ENCODE measurements at places on chromosomes 7 and 10.

- no peak for DNase-seq
Measured at GRCh38 chr7:44223362-44224079, 22.7 kb downstream of the YKT6 start.

GRCh38 chr7:150965273-150965830 is 12.8 kb downstream of the KCNH2 start:
- no peak for DNase-seq

DNA sequence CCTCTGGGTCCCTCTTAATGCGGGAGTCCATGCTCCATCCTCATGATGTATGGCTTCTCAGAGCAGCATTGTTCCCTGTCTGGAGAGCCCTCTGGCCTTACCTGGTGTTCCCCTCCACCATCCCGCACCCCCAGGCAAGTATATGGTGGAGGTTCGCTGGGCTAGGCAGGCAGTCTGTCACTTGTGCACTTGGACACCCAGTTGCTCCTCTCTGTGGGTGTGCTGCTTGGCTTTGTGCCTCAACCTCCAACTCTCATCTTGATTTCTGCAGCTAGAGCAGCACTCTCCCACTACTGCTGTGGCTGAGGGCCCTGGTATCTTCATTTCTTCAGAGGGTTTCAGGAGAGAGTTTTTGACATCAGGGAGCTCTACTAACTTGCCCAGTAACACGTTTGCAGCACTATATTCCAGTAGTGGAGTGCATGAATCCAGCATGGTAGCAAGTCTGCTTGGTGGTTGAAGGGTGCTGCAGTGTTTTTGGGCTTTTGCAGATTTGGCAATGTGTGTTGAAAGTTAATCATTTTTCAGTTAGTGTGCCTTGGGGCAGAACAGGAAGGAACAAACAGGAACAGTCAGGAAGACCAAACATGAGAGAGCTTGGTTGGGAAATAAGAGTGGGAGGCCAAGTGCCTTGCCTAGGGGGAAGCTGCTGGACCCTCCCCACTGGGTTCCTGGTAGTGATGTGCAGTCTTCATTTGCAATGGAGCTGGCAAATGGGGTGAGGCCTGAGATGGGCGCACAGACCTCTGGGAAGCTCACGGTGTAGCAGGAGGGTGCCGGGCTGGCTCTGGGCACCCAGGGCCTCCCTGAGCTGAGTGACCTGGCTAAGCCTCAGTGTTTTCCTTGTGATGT is 37.4 kb downstream of the TSPAN14 start:
- no peak for DNase-seq

DNA sequence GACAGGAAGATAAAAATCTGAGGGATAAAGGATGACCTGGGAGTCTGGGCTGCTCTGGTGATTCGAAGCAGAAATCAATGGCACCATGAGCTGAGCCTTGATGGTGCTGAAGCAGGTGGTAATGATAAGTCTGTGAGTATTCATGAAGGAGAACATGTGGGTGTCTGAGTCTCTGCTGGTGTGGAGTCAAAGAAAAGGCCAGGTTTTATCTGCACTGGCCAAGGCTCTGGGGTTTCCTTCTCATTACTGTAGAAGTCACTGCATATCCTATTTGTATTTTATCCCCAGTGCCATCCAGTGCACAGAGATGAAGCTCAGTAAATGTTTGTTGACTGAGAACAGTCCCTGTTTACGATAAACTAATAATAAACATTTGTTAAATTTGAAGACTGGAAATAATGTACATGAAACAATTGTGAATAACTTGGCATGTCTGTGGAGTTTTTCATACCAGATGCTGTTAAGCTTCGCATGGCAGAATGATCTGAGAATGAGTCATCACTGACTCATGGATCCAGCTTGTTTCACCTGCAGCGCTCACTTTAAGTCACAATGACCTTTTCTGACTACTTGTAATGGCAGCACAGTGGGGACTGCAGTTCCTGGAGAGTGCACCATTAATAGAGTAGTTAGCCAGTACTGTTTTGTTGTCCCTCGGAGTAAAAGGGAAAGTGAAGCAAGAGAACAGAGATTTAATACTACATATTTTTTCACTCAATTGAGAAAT is 538.5 kb downstream of the HTR7 start:
- no peak for DNase-seq

DNA sequence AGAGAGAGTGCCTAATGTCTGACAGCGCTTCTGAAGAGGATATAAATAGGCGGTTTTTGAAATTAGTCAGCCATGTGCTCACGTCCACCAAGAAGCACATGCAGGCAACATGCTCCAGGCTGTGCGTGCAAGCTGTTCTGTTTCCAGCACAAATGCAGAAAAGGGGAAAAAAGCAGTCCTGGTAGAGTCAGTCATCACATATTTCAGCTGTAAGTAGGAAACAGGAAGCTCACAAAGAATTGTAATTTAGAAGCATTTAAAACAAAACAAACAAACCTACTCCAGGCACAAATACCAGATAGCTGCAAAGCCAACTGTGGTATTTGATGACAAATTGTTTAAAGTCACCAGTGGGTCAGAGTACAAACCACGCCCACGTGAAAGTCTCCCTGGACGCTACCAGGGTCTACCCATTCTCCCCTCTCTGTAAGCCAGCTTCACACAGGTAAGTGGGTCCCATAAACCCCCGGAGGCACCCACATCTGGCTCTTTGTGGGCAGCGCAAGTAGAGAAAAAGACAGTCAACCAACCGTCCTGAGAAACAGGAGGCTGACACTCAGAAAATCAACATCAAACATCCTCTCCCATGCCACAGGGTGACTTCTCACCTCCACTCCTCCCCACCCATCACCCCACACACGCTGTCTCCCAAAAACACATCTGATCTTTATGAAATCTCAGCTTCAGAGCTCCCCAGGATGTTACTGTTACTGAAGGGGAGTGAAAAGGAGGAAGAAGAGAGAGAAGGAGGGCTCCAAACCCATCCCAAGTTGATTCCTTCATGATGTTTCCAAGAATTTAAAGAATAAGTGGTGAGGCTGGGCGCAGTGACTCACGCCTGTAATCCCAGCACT is 186.4 kb downstream of the FAM107B start:
- peak; percentile 81 for DNase-seq

DNA sequence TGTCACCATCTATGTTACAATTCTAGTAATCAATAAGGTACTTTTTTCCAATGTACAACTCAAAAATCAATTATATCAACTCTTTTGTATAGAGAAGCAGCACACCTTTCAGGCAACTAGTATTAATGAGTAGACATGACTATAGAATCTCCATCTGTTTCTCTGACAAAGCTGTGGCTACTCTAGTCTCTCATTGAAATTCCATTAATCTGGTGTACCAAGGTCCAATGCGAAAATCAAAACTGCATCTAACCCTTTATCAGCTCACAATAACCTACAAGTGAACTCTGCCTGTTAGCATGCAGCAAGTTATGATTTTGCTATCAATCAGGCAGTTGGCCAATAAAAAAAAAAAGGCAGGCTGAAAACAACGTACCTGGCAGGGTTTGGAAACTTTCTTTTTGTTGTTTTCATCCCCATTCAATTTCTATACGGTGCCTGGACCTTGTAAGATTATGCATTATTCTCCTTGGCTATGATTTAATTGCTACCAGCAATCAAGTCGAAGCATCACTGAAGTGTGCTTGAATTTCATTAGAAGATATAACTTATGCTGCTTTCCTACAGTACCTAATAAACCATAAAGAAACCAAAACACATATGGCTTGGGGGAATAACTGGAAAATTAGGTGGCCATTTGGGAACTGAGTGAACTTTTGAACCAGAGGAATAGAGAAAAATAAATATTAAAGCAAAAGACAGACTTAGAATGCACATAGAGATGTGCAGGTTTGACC is 23.2 kb downstream of the SKAP2 start:
- DNase-seq = no peak

GRCh38 chr7:100167912-100168323 is 499 bp downstream of the GAL3ST4 start:
- DNase-seq = no peak

GRCh38 chr10:31353574-31353973 is 34.6 kb downstream of the ZEB1 start:
- DNase-seq = peak; percentile 24

- DNase-seq = peak; percentile 20
Measured at GRCh38 chr7:76008156-76008687, 13.8 kb upstream of the TMEM120A start.

DNA sequence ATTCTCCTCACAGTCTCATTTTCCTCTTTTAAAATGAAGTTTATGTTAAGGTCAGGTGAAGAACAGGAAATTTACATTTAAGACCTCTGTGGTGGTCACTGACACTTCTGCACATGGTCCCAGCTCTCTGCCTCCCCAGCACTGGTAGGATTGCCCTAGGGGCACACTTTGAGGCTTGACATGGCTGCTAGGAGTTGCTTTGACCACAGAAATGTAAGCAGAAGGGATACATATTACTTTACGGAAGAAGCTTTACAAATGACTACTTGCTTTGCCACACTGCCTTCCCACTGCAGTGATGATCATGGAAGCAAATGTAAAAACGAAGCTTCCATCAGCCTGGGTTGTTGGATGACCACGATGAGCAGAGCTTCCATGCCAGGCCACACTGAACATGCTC is 53.1 kb upstream of the RSU1 start:
- no peak for DNase-seq

GRCh38 chr7:135269921-135270320 is 36.3 kb downstream of the STRA8 start:
- DNase-seq = no peak

- DNase-seq = no peak
Measured at GRCh38 chr7:30778255-30779025, 7.2 kb downstream of the MINDY4 start.

GRCh38 chr10:113775686-113776294 is 24.3 kb downstream of the PLEKHS1 start:
- DNase-seq = no peak

GRCh38 chr7:127897704-127898454 is 133.4 kb downstream of the LRRC4 start:
- no peak for DNase-seq

GRCh38 chr10:52488606-52489485 is 174.8 kb downstream of the DKK1 start:
- no peak for DNase-seq

DNA sequence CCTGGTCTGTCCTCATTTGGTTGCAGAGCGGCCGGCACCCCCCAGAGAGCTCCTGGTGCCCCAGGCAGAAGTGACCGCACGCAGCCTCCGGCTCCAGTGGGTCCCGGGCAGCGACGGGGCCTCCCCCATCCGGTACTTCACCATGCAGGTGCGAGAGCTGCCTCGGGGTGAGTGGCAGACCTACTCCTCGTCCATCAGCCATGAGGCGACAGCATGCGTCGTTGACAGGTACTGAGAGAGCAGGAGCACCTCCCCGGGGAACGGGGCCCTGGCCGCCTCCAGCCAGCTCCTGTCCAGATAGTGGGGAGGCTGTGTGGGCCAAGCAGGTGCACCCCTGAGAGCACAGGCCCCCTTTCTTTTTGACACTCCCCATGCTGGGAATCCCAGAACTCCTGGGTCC is 532.9 kb upstream of the FOXK1 start:
- no peak for DNase-seq

- DNase-seq = no peak
Measured at GRCh38 chr7:2014391-2015241, 218.1 kb downstream of the MAD1L1 start.

- no peak for DNase-seq
Measured at GRCh38 chr7:46099076-46099475, 178.0 kb upstream of the IGFBP3 start.

GRCh38 chr7:14158111-14158510 is 168.6 kb upstream of the ETV1 start:
- no peak for DNase-seq
